ENCODE measurements at places on chromosomes 4 and X.

- no peak for DNase-seq
These were observed 14.1 kb downstream of the SRPX start for GRCh38 chrX:38206542-38206941.

DNA sequence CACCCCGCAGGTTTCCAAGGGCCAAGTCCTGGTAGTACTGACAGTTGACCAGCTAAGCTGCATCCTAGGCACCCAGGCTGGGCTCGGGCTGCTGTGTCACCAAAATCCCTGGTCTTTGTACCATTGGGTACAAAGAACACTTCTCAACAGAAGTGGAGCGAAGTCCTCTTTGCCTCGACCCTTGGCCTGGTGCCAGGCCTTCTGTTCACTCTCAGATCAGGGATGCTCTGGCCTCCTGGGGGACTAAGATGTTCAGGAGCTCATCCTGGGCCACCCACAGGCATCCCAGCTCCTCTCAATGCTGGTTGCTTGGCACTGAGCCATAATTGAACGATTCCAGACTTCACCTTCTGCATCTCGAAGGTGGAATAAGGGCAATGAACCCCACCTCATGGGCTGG, 13.8 kb upstream of the SLC2A9 start:
- no peak for DNase-seq

DNA sequence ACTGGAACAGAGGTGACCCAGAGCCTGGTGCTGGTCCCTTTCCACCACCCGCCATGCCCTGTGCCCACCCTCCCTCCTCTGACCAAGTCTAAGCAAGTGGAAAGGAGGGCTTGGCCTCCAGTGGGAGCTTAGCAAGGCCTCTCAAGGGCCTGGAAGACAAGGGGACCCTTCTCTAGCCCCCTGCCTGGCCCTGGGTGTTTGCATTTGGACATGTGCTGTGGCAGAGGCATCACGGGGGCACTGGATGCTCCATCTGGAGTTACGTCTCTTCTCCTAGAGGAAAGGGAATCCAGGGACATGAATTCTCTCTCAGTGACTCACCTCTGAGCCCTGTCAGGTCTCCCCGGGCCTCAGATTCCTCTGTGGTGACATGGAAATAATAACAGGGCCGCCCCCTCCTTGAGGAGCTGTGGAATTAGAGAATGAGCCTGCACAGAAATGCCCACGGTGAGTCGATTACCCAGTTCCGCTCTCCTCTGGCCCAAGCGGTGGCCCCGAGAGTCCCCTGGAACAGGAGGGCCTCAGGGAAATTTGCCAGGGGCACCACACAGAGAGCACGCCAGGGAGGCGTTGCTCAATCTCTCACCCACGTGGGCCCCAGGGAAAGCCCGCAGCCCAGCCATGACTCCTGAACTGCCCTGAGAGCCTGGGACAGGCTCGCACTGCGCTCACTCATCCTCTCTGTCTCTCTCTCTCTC, 189.6 kb downstream of the BCOR start:
- no peak for DNase-seq

GRCh38 chr4:110793890-110794554, 171.1 kb upstream of the PITX2 start:
- no peak for DNase-seq

- DNase-seq, result no peak
These were observed 6.4 kb upstream of the ZNF674 start for GRCh38 chrX:46551494-46552128.

DNA sequence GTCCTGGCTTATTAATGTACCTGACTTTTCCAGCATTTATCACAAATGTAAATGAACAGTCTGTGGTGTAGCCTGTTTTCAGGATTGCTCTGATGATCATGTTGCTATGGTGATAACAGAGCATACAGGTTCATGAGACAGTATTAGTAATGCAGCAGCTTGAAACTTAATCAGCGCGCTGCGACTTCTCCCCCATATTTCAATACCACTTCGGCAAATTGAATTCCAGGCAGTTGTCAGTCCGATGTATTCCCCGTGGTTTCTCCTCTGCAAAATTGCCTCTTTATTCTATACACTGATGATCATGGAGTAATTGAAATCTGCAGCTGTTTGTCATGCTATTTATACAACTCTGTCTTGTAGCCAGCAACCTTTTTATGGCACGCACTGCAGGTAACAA, 239.3 kb downstream of the C4orf33 start:
- DNase-seq, result no peak

- DNase-seq, result no peak
These were observed 1470.6 kb upstream of the PABPC4L start for GRCh38 chr4:135672202-135672601.

- no peak for DNase-seq
These were observed 220.4 kb upstream of the FAM47C start for GRCh38 chrX:36787752-36788151.

GRCh38 chrX:87045352-87045751, 472.2 kb upstream of the KLHL4 start:
- DNase-seq, result no peak

GRCh38 chrX:102154900-102155805, 624 bp downstream of the BEX5 start:
- DNase-seq, result no peak

GRCh38 chr4:177105536-177105935, 204.1 kb upstream of the NEIL3 start:
- DNase-seq, result no peak

DNA sequence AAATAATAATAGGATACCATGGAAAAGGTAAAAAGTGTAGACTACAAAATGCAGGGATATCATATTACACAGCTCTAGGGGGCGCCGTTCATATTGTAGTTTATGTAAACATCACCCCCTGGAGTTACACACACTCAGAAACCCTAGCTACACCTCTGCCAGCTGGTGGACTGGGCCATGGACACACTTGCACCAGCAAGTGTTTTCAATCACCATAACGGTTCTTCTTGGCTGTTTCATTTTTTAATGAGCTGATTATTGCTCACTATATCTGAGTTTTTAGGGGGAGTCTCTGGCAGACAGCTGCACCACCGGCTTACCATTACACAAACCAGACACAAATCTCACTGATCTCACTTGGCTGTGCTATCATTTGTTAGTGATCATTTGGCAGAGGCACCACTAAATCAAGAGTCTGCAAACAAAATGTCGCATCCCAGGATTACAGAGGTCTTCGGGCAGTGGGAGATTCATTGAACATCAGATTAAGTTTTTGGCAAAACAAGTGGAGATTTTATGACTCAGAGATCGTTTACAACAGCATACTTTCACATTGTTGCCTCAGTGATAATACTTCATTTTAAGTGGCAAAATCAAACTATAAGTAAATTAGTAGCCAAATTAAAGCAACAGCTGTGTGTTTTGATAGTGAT, 185.7 kb downstream of the UNC5C start:
- no peak for DNase-seq

All from omental fat pad (tissue), 4 donors.